Right renal cortex interstitium (tissue), 3 donors: ENCODE measurements at places on chromosomes 5 and 9. TPM values are rescaled to one million over a fixed set of nuclear protein-coding genes. Genes with fewer than 3 reads are reported as not detected.

- DNase-seq, result no peak
Measured at GRCh38 chr5:138024117-138024516, 8.8 kb downstream of the FAM13B start.

GRCh38 chr5:96459313-96460121, 26.5 kb upstream of the PCSK1 start:
- DNase-seq, result no peak

DNA sequence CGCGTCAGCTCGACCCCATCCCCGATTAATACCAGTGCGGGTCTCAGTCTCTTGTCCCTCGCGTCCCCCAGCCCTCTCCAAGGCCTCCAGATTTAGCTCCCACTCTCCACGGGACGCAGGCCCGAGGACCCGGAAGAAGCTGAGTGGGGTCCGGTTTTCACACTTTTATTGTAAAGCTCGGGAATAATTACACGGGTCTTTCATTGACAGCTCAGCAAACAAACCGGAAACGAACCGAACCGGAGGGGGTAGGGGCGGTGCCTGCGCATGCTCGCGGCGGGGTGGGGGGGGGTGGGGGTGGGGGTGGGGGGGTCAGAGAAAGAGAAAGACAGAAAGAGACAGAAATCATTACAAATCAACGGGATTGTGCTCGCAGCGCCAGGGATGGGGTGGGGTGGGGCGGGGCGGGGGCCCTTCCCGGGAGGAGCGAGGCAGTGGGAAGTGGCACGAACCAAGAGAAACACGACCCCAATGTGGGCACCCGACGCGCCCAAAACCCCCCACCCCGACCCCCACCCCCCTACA, 27.9 kb downstream of the PCDH1 start:
- no peak for DNase-seq

- no peak for DNase-seq
Measured at GRCh38 chr9:76013809-76014208, 123.3 kb downstream of the PCSK5 start.

- no peak for DNase-seq
Measured at GRCh38 chr9:68951879-68952659, 61.8 kb downstream of the PRKACG start.

DNA sequence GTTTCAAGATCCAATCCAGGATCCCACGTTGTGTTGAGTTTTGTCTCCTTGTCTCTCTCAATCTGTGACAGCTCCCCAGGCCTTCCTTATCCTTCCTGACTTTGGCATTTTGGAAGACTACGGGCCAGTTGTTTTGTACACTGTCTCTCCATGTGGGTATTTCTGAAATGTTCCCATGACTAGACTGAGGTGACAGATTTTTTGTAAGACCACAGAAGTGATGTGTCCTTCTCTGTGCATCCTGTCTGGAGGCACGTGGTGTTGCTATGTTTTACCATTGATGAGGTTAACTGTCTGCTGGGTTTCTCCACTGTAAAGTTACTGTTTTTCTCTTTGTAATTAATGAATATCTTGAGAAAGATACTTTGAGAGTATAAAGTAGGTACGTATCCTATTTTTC, 15.7 kb upstream of the PDZD2 start:
- no peak for DNase-seq

DNA sequence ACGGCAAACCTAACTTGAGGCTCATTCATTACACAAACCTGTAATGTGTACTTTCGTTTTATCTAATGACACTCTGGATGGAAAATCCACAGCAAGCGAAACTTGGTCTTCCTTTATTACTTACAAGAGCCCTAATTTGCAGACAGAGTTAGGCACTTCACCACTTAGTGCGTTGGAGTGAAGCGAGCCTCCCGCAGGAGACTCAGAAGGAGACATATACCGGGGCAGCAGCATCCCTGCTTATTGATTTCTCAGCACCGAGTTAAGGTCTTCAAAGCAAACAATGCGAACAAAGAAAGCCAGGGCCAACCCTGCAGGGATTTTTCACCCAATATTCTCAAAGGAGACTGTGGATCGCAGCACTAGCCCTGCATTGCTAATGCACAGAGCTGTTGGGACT, 28.6 kb downstream of the LSM11 start:
- no peak for DNase-seq

DNA sequence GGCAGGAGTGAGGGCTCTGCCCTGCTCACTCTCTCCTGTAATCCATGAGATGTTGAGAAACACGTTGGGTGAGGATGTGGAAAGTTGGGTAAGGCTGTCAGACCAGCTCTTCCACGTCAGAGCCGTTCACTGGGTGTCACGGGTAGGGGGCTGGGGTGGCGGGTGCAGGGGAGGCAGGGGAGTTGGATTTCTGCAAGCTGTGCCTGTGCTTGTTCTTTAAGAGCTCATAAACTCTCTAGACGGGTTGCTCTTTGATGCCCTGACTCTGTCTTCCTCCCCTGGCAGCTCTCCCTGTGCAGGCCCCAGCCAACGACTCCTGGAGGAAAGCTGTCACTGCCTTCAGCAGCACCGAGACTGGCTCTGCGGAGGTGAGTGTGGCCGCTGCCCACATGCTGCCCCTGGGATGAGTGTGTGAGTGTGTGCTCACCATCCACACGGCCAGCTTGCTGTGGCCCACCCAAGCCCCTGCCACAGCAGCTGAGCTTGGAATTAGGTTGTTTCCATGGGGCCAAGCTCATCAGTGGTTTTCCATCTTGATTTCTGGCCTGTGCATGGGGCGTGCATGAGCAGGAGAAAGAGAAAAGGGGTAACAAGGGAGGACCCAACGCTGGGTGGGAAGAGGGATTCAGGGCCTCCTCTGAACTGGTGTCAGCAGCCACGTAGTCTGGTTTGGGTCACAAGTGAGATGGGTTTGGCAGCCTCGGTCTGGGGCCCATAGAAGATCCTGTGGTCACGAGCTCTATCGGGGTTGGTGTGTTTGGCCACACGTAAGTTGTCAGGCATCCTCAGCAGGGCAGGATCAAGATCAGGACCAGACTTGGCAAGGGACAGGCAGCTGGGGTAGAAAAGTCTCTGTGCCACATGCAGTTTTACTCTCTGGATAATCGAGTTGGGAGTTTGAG, 21.0 kb upstream of the POMT1 start:
- no peak for DNase-seq

- DNase-seq, result no peak
Measured at GRCh38 chr5:170147753-170148264, 42.1 kb downstream of the FOXI1 start.

DNA sequence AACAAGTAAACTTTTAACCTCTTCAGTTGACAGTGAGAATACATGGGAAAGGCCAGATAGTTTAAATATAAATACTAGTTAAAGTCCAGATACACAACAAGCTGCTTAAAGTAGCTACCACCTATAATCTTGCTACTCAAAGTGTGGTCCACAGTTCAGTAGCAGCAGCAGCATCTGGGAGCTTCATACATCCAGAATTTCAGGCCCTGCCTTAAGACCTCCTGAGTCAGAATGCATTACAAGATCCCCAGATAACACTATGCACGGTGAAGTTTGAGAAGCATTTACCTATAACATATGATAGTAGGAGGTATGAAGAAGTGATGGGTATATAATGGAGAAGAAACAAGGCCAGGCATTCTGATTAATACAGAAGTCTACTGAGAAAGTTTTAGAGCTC, 244.5 kb downstream of the EFNA5 start:
- DNase-seq, result no peak

DNA sequence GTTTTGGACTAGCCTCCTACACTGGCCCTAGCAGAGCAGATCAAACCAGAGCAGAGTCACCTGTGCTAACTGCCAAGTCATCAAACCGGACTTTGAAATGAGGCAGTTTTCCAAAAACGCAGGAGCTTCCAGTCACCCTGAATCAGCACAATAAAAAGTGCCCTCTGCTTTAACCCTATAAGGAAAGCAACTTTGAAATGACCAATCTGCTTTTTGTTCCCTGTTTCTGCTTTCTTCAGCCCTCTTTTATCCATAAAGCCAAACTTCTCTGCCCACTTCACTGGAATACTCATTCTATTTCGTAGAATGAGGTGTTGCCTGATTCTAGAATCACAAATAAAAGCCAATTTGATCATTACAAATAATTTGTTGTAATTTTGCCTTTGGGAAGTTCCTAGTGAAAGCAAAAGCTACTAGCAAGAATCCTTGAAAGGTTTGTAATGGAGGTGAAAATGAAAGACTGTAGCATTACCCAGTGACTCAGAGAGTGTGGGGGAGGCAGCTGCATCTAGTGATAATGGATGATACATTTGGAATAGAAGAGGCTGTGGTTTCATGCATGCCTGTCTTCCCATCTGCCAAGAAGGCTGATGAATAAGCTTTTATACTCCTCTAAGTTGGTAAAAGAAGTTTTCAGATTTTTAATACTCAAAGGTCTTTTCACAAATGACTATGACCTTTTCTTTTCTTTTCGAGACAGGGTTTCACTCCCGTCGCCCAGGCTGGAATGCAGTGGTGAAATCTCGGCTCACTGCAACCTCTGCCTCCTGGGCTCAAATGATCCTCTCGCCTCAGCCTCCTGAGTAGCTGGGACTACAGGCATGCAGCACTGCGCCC, 14.9 kb downstream of the SPAAR start:
- DNase-seq, result no peak

GRCh38 chr5:34487159-34487879, 168.8 kb upstream of the RAI14 start:
- no peak for DNase-seq

DNA sequence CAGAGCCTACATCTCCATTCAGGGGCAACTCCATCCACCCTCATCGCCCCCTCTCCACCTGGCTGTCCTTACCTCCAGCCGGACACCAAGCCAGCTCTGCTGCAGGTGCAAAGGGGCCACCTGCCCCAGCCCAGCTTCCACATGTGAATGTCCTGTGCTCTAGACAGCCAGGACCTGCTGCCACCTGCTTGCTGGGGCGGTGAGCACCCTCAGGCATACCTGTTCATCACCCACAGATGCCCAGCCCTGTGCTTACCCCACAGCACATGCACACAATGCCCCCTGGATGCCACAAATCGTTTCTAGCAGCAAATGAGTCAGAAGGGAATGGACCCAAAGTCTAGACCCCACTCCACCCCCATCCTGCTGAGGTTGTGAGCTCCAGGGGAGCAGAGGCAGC, 13.3 kb upstream of the NKD2 start:
- DNase-seq, result no peak

DNA sequence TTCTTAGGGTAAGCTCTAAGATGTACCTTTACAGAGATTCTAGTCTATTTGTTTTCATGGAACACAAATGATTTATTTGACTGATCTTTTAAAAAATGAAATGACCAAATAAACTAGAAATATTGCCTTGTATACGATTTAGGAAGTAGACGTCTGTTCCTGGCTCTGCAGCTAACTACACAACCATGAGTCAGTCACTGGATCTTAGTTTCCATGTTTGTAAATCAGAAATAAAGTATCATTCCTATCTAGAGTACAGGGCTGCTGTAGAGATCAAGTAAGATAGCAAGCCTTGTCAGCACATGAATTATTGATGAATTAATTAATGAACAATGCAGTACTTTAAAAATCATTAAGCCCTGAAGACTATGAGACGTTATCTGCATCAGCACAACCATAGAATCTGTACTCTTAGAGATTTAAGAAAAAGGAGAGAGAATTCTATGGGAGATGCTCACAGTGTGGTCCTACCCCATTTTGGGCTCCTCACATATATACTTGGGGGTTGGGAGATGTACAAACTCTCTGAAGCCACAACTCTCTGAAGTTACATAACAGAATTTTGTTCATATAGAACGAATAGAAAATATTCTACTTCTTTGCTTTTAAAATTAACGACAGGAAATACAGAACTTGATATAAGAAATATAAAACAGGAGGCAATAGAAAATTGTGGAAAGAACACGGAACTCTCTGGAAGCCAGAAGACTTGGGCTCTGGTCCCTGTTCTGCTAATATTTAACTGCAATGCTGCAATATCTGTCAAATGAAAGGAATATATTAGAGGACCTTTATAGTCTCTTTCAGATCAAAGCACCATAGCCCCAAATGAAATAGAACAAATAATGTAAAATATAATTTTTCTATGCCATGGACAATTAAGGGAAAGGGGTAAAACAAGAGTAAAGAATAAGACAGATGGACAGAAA, 48.4 kb upstream of the HNRNPA0 start:
- no peak for DNase-seq

DNA sequence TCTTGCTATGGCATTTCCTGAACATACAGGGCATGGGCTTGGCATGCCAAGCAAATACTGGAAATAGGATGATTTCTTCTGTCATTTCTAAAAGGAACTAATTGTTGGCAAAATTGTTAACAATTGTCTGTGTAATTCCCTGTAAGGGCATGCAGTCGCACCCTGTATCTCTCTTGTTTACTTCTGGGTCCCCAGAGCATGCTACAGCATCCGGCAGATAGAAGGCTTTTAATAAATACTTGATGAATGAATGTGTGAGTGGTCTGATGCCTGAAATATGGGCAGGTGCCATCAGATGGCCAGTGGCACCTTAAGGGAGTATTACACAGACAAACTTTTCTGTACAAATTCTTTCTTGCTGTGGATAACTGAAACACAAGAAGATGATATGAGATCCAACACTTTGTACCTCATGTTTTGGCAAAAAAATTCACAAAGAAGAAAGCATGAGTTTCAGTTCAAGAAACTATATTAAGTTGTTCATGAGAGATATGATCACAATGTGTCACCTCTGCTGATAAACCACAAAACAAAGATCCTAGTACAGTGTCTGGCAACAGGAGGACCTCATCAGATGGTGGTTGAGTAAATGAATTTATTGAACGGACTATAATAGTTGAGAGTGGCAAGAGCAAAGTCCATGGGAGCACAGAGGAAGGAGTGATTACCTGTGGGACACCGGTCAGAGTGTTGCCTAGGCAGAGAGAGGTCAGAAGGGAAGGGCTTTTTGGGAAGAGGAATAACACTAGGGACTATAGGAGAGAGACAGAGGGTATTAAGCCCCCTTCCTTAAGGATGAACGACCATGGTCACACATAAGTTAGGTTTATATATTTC, 194.2 kb downstream of the ATP10B start:
- DNase-seq, result no peak

DNA sequence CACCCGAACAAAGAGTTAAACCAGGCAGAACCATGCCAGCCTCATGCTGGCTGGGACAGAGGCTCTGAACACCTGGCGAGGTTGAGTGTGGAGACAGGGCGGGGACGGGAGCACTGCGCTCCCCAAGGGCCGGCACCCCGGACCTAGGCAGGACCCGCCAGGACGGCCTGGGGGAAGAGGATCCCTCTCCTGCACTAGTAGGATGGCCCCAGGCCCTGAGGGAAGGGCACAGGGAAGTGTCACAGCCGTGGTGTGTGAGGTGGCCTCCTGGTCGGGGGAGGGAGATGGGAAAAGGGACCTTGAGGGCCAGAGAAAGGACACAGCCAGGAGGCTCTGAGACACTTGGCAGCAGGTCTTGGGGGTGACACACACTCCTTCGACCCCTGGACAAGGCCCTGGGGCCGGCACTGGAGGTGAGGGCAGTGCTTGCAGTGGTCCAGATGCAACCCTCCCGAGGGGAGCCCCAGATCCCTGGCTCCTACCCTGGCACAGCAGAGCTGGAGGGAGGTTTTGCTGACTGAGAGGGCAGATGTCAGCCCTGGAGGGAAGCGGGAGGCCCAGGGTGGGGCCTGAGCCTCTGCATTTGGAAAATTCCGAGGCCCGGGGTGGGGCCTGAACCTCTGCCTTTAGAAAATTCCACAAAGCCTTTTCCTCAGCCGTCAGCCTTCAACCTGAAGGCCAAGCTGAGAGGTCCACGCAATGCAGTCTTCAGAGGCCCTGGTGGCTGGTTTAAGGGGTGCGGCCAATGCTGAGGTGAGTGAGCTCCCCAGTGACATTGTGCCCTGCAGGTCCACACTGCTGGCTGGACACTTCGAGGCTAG, 24.8 kb upstream of the TERT start:
- no peak for DNase-seq

Gene MARCOL
- polyA plus RNA-seq, result not detected

Gene NNT
- polyA plus RNA-seq, result 128 TPM

Gene PCDHB9
- 5.0 TPM for polyA plus RNA-seq

Gene HTR4
- 0.04 TPM for polyA plus RNA-seq

Gene ADAMTS16
- polyA plus RNA-seq, result 68.6 TPM

Gene ANKRD34B
- polyA plus RNA-seq, result 0.26 TPM
